Right cardiac atrium (tissue), 5 donors: ENCODE measurements at places on chromosomes 11 and 22.

- no peak for DNase-seq
Observed at GRCh38 chr11:128240546-128240945, 346.8 kb downstream of the ETS1 start.

- DNase-seq: no peak
Observed at GRCh38 chr11:86069408-86070101, 671 bp upstream of the PICALM start.

GRCh38 chr11:69962152-69962551 lies 116.0 kb upstream of the ANO1 start:
- no peak for DNase-seq

GRCh38 chr22:42364604-42365110 lies 67.5 kb downstream of the NFAM1 start:
- no peak for DNase-seq

- DNase-seq: no peak
Observed at GRCh38 chr22:36497910-36498665, 8.8 kb downstream of the FOXRED2 start.

- no peak for DNase-seq
Observed at GRCh38 chr11:88398372-88398771, 60.8 kb upstream of the CTSC start.

GRCh38 chr11:111386611-111387150 lies 7.6 kb upstream of the POU2AF1 start:
- no peak for DNase-seq

DNA sequence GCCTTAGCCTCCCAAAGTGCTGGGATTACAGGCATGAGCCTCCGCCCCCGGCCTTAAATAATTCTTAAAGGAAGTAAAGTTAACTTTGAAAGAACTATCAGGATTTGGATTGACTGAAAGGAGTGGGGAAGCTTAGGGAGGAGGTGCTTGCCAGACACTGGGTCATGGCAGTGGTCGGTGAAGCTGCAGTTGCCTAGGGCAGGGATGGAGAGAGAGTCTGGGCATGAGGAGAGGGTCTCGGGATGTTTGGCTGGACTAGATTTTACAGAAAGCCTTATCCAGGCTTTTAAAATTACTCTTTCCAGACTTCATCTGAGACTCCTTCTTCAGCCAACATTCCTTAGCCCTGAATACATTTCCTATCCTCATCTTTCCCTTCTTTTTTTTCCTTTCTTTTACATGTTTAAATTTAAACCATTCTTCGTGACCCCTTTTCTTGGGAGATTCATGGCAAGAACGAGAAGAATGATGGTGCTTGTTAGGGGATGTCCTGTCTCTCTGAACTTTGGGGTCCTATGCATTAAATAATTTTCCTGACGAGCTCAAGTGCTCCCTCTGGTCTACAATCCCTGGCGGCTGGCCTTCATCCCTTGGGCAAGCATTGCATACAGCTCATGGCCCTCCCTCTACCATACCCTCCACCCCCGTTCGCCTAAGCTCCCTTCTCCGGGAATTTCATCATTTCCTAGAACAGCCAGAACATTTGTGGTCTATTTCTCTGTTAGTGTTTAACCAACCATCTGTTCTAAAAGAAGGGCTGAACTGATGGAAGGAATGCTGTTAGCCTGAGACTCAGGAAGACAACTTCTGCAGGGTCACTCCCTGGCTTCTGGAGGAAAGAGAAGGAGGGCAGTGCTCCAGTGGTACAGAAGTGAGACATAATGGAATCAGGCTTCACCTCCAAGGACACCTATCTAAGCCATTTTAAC lies at the start of gene NNMT:
Gene NNMT, plus strand, starts transcription at position 724 of the 929 bp plus-strand sequence. Its CDS starts 158 bp downstream, at position 882.
- DNase-seq: peak; percentile 86

DNA sequence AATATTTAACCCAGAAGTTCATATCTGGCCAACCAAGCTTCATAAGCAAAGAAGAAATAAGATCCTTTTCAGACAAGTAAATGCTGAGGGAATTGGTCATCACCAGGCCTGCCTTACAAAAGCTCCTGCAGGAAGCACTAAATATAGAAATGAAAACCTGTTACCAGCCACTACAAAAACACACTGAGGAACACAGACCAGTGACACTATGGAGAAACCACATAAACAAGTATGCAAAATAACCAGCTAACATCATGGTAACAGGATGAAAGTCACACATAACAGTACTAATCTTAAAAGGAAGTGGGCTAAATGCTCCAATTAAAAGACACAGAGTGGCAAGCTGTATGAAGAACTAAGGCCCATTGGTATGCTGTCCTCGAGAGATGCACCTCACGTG lies 311.4 kb downstream of the DYNC2H1 start:
- DNase-seq: no peak

DNA sequence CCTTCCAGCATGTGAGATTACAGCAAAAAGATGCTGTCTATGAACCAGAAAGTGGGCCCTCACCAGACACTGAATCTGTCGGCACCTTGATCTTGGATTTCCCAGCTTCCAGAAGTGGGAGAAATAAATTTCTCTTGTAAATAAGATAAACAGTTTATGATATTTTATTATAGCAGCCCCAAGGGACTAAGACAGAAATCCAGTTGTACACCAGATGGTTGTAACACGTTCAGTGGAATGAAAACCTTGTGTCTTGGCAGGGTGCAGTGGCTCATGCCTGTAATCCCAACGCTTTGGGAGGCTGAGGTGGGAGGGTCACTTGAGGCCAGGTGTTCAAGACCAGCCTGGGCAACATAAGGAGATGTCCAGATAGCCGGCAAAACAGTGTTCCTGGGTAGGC lies 61.8 kb downstream of the MCHR1 start:
- no peak for DNase-seq

DNA sequence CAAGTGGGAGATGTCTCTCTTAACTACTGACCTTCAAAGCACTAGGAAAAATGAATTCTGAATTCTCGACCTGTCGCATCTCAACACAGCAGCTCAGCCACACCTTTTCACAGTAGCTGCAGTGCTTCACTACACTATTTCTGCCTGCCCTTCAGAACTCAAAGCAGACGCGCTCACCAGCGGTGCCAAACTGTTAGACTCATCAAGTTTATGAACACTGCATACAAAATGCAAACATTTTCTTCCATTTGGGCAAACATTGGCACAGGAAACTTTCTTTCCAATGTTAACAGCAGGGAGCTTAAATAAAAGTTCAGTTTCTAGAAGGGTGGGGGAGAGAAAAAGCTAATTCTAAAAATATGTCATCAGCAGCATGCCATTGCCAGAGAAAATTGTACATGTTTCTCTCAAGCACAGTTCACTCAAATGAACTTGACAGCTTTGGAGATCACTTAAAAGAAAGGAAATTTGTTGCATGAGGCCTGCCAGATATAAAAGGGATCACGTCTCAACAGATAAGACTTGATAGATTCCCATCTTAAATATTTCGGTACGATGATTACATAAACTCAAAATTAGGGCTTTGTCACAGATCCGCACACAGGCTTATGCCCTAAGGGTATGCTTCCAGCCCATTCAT lies 82.7 kb downstream of the CADM1 start:
- DNase-seq: no peak

- no peak for DNase-seq
Observed at GRCh38 chr11:119607726-119608125, 121.3 kb downstream of the NECTIN1 start.

- no peak for DNase-seq
Observed at GRCh38 chr11:13672576-13673210, 4.2 kb downstream of the FAR1 start.

DNA sequence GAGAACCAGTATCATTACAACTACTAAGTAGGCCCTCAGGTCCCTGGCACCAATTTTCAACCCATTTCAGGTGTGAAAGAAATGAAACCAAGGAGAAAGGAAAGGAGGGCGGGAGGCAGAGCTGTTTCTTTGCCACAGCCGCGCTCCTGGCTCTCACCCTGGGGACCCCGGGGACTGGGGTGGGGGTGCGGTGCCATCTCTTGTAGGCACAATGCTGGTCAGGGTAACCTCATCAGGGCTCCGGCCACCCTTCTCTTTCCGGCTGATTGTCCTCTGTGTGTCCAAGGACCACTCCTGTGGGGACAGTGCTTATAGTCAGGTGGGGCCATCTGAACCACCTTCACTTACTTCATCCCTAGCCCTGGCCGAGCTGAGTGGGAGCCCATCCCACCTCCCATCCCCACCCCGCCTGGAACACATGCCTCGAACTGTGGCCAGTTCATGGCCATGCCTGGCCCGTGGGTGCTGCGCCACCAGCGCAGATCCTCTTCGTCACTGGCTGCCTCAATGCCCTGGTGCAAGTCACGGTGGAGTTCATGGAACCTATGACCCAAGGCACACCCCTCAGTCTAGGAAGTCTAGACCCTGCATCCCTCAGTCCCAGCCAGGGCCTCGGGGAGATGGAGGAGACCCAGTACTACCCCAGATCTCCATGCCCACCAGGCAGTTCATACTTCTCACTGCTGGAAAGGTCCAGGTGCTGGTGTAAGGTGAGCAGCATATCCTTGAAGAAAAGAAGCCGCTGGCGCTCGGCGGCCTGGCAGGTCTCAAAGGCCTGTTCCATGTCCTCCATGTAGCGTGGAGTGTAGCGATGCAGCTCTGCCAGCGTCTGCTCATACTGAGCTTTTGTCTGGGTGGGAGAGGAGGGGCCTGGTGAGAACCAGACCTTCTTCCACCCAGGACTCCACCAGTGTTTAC lies 2.3 kb upstream of the ARFGAP2 start:
- DNase-seq: no peak

- no peak for DNase-seq
Observed at GRCh38 chr22:24901448-24901847, 45.0 kb downstream of the LHFPL7 start.

DNA sequence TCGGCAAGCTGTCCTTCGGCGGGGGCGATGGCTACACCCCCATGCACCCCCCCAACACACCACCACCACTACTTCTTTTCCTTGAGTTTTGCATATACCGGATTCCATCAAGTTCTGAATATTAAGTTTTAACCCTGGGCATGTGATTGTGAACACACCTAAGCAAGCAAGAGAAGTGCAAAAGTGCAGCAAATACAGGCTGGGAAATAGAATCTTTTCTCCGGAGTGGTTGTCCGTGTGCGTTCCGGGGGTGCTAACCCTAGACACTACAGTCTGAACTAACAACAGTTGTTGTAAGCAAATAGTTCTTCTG lies 574 bp downstream of the PRSS23 start:
- no peak for DNase-seq

- DNase-seq: no peak
Observed at GRCh38 chr22:25702040-25702439, 39.9 kb upstream of the MYO18B start.

DNA sequence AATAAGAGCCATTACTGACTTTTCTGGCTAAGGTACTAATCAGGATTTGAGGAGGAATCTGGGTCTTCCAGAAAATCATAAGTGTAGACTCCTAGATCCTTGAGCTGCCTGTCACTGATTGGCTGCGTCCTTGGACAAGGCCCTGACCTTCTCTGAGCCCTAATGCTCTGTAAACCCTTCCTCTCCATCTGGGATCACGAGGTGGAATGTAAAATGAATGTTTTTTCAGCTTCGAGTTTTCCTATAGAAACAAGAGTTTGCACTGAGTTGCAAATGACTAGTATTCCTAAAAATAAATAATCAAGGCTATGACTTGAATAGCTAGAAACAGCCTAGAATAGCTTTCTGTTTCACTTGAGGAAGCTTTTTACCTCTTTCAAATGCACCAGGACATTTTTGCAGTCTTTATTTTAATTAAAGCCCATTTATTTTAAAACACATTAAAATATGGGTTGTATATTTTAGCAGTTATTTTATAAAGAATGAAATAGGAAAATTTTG lies 1.1 kb upstream of the DIXDC1 start:
- DNase-seq: no peak

GRCh38 chr11:1297576-1298473 lies 11.6 kb downstream of the TOLLIP start:
- DNase-seq: peak; percentile 46

DNA sequence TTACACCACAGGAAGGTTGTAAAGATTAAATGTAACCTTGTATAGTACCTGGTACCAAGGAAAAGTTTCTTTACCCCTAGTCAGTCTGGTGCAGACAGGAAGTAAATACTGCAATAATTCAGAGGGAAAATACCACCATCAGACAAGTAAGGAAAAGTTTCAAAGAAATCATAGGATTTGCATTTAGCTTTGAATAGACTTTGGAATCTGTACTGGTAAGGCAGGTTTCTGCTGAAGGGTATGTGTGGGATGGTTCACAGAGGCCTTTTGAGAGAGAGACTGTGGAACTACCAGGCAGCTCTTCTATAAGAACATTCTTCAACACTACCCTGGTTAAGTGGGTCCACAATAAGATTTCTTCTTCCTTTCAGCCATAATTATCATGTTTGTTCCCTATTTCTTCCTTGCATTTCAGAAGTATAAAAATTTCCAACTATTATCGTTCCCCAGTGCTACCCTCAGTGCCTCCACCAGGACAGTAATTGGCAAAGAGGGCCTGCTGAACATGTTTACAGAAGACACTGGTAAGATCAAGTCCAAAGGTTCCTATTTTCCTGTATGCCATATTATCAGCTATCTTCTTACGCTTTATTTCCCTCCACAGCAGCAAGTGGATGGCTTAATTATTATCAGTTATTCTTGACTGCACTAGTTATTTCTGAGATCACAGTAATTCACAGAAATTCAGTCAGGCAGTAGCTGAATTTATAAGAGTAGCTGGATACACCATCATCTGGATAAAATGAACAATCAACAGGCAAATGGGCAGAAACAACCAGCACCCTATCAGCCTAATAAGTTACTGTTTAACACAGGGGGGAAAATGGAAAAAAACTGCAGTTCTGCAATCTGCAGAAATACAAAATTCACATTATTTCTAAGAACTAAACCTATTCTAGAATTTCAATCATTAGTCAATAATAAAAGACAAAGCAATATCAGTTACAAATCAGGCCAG lies 48.5 kb downstream of the PITPNB start:
- DNase-seq: no peak

DNA sequence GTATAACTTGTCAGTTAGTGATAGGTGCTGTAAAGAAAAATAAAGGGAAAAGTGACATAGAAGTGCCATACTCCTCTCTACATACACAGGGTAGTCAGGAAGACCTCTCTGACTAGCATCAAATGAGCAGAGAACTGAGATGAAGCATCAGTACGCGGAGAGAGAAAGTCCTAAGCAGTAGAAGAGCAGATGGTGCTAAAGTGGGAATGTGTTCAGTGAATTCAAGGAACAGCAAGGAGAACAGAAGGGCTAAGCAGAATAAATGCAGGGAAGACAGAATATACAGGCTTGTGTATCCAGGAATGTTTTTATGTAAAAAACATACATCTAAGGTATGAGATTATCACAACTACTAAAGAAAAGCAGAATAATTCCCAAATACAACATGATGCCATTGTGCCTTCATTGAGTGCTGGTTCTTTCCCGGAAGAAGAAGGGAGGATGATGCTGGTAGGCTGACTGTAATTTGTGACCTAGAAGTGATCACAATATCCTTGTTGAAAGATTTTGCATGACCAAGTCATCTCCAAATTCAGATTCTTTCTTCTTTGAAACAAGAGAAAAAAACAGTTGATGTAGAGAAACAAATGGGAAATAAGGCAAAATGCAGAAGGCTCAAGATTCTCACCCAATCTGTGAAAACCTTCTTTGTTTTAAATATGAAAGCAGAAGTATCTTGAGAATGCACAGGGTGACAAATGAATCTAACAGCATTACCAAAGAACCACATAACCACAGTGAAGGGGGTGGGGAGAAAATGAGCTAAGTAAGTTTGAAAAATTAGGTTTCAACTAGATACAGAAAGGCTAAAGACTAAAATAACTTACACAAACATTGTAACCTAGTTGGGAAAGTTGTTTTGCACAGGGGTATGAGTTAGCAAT lies 20.5 kb downstream of the MRE11 start:
- no peak for DNase-seq
